ENCODE measurements at places on chromosomes 1 and 21.

DNA sequence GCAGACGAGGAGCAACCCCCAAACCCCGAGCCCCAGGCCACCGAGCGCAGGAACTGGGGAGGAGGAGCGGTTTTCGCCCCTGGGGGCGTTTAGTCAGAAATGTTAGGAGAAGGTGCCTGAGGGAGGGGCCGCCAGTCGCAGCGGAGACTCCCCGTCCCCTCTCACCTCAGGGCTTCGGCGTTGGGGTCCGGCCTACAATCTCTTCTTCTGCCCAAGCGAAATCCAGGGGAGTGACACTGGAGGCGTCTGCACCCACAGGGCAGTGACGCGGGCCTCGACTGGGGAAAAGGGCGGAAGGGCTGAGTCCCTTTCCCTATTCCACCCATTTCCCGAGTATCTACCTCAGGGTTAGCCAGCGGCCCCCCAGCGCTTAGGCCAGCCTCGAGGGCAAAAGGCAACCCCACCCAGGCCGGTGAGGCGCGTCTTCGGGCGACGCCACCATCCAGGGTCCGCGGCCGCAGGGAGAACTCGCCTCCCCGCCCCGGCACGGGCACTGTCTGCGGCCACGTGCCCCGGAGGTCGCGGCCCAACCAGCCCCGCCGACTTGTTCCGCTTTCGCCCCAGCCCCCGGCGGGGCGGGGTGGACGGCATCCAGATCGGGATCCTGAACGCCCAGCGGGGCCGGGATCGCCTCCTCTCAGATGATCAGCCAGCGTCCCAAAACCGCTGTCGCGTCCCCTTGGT lies 118.7 kb upstream of the BARHL2 start:
- DNase-seq, result no peak

- DNase-seq, result no peak
Observed at GRCh38 chr1:18541046-18541795, 60.5 kb downstream of the KLHDC7A start.

DNA sequence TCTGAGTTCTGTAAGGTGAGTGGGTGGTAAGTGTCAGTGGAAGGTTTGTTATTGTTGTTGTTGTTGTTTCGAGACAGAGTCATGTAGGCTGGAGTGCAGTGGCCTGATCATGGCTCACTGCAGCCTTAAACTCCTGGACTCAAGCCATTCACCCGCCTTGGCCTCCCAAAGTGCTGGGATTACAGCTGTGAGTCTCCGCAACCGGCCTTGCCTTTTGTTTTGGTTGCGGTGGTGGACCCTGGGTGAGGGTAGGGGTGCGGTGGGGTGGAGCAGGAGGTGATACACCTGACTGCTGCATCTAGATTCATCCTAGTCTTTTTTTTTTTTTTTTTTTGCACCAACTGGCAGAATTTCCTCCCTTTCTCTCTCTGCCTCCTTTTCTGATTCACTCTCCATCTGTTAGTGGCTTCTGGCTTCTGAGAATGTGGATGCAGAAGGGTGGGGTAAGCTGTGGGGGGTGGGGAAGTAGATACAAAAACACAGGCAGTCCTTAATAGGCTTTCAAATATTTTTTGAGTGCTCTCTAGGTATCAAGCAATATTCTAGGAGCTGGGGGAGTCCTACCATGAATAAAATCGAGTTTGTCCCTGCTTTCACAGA lies 4.6 kb upstream of the GMEB1 start:
- DNase-seq, result no peak

DNA sequence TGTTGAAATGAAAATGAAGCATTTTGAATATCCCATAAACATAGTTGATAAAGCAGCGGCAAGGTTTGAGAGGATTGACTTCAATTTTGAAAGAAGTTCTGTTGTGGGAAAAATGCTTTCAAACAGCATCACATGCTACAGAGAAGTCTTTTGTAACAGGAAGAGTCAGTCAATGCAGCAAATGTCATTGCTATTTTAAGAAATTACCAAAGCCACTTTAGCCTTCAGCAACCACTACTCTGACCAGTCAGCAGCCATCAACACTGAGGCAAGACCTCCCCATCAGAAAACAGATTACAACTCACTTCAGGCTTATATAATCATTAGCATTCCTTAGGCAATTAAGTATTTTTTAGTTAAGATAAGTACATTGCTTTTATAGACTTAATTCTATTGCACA lies 33.8 kb upstream of the FCRL3 start:
- DNase-seq, result no peak

- no peak for DNase-seq
Observed at GRCh38 chr1:24465638-24466037, 37.0 kb upstream of the RCAN3 start.
